ENCODE measurements at places on chromosomes 5 and 9. TPM values are rescaled to one million over a fixed set of nuclear protein-coding genes. Genes with fewer than 3 reads are reported as not detected.

Gene IFNA2
- polyA plus RNA-seq: not detected

Gene LRRTM2
- 0.22 TPM for polyA plus RNA-seq

Gene AJM1
- polyA plus RNA-seq: 1.1 TPM

Gene TMEM232
- polyA plus RNA-seq: 0.78 TPM

Gene SLCO4C1
- polyA plus RNA-seq: not detected

Gene SPATA31D4
- polyA plus RNA-seq: not detected

DNA sequence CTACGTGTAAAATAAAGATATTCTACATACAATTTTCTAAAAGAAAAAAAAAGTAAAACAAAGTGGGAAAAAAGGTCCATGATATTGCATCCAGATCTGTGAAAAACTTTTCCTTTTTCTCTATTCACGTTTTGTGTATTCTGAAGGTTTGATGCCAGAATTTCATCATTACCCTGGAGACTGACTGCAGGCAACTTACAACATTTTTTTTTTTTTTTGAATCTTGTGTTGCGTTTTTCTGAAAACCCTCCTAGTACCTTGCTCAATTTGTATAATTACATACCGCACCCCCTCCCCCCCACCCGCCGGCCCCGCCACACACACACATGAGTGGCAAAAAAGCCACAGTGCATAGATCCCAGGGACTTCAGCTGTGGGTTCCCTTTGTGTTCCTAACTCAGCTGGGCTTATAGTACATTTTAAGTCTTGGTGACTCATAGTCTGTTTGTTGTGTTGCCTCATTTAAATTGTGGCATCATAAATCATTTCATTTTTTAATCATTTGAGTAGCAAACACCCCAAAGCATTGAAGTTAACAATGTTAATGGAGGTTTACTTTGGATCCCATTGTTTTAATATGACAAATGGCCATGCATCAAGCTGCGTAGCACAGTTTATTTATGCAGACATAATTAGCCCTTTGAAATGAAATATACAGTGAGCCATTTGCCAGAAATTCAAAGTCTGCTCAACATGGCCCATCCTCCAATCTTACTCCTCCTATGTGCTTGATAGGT is 36.0 kb downstream of the PRDM6 start:
- H3K4me3 ChIP-seq: no peak overlapping the region
- peaks cover 26% of the 10 kb centered on the region for H3K4me1 ChIP-seq

DNA sequence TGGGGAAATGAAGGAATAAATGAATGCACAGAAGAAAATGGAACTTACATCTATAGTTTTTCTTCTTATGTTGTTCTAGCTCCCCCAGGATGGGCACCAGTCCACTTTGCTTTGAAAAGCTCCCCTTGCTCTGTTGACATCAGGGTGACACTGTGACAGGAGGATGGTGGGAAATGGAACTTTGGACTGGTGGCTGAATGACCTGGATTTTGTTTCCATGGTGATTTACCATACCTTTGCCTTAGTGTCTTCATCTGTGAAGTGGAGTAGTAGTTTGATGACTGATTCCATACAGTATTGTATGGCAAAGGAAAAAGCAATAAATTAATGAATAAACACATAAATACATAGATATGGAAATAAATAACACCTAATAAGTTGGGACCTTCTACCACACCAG is 294.7 kb downstream of the KIF4B start:
- H3K27me3 ChIP-seq: no peaks in the 10 kb centered on the region
- H3K4me1 ChIP-seq: no peaks in the 10 kb centered on the region
- DNase-seq: no peak
- no peaks in the 10 kb centered on the region for H3K36me3 ChIP-seq
- H3K4me3 ChIP-seq: no peak overlapping the region

GRCh38 chr5:25515525-25515924 is 870.7 kb upstream of the CDH10 start:
- DNase-seq: no peak
- H3K36me3 ChIP-seq: no peaks in the 10 kb centered on the region
- H3K27me3 ChIP-seq: no peaks in the 10 kb centered on the region
- H3K4me1 ChIP-seq: no peaks in the 10 kb centered on the region
- H3K27ac ChIP-seq: no peak overlapping the region
- no peak overlapping the region for H3K4me3 ChIP-seq

DNA sequence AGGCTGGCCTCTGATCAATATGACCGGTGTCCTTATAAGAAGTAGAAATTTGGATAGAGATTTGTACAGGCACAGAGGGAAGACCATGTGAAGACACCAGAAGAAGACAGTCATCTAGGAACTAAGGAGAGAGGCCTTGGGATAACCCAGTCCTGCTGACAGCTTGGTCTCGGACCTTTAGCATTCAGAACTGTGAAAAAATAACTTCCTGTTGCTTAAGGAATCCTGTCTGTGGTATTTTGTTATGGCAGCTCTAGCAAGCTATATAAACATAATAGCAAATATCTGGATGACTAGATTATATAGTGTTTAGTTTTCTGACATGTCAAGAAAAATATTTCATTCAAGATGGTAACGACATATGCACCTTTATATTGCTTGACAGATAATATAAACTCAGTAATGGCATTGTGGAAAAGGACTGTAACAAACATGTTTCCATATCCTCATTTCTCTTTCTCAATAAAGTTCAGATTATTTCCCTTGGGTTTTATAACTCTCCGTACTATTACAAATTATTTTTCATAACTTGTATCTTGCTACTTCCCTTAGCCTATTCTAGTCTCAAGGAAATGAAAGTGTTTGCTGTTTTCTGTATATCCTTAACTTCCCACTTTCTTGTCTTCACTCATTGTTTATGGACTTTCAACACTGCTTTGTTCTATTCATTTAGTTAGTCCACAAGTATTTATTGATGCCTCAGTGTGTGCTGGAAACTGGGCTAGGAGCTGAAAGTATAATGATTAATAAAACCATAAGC is 62.4 kb downstream of the KIAA1958 start:
- H3K4me3 ChIP-seq: no peak overlapping the region
- DNase-seq: no peak
- H3K36me3 ChIP-seq: no peaks in the 10 kb centered on the region
- no peak overlapping the region for H3K27ac ChIP-seq
- no peaks in the 10 kb centered on the region for H3K27me3 ChIP-seq

- DNase-seq: peak; percentile 0
- H3K4me3 ChIP-seq: no peak overlapping the region
- H3K27ac ChIP-seq: no peak overlapping the region
Observed at GRCh38 chr5:106454651-106455415, 1215.9 kb downstream of the EFNA5 start.

GRCh38 chr9:134606951-134607731 is 34.5 kb upstream of the COL5A1 start:
- no peaks in the 10 kb centered on the region for H3K27me3 ChIP-seq
- no peak overlapping the region for H3K4me3 ChIP-seq
- peak; percentile 34 for DNase-seq
- H3K27ac ChIP-seq: no peak overlapping the region

- no peak overlapping the region for H3K27ac ChIP-seq
- peak; percentile 22 for DNase-seq
- H3K27me3 ChIP-seq: no peaks in the 10 kb centered on the region
- no peaks in the 10 kb centered on the region for H3K36me3 ChIP-seq
- no peaks in the 10 kb centered on the region for H3K4me1 ChIP-seq
Observed at GRCh38 chr9:123150708-123151503, 117.4 kb downstream of the GPR21 start.

DNA sequence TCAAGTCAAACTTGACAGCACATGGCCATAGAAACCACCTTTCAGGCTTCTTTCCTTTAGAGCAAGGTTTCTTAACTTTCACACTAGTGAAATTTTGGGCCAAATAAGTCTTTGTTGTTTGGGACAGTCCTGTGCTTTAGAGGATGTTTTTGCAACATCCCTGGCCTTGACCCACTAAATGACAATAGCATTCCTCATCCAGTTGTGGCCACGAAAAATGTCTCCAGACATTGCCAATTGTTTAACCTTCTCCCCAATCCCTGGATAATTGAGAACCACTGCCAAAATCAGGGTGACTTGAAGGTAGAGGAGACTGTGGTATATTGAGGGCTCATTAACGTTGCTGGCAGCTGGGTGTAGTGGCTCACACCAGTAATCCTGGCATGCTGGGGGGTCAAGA is 72.0 kb downstream of the ALDH1A1 start:
- H3K36me3 ChIP-seq: no peaks in the 10 kb centered on the region
- no peaks in the 10 kb centered on the region for H3K4me1 ChIP-seq
- H3K27me3 ChIP-seq: no peaks in the 10 kb centered on the region

- peak; percentile 82 for DNase-seq
- H3K36me3 ChIP-seq: no peaks in the 10 kb centered on the region
- peaks cover 9% of the 10 kb centered on the region for H3K4me1 ChIP-seq
- H3K4me3 ChIP-seq: peak overlapping the region; percentile 61
- peak overlapping the region; percentile 28 for H3K27ac ChIP-seq
Observed at GRCh38 chr5:107705402-107706014, 34.8 kb upstream of the EFNA5 start.

- H3K36me3 ChIP-seq: no peaks in the 10 kb centered on the region
- peak; percentile 72 for DNase-seq
- H3K27ac ChIP-seq: 0 out of 2 replicates have a peak overlapping the region, but pooled peaks have one; percentile 13
- no peak overlapping the region for H3K4me3 ChIP-seq
Observed at GRCh38 chr5:32814620-32815019, 103.5 kb downstream of the NPR3 start.

GRCh38 chr9:6590772-6591384 is 54.7 kb downstream of the GLDC start:
- DNase-seq: no peak
- H3K36me3 ChIP-seq: no peaks in the 10 kb centered on the region
- H3K27me3 ChIP-seq: no peaks in the 10 kb centered on the region
- H3K27ac ChIP-seq: no peak overlapping the region
- H3K4me1 ChIP-seq: no peaks in the 10 kb centered on the region

GRCh38 chr5:154520861-154521453 is 42.9 kb upstream of the HAND1 start:
- no peak overlapping the region for H3K27ac ChIP-seq
- H3K4me3 ChIP-seq: no peak overlapping the region
- H3K27me3 ChIP-seq: peaks cover 27% of the 10 kb centered on the region
- DNase-seq: peak; percentile 32

DNA sequence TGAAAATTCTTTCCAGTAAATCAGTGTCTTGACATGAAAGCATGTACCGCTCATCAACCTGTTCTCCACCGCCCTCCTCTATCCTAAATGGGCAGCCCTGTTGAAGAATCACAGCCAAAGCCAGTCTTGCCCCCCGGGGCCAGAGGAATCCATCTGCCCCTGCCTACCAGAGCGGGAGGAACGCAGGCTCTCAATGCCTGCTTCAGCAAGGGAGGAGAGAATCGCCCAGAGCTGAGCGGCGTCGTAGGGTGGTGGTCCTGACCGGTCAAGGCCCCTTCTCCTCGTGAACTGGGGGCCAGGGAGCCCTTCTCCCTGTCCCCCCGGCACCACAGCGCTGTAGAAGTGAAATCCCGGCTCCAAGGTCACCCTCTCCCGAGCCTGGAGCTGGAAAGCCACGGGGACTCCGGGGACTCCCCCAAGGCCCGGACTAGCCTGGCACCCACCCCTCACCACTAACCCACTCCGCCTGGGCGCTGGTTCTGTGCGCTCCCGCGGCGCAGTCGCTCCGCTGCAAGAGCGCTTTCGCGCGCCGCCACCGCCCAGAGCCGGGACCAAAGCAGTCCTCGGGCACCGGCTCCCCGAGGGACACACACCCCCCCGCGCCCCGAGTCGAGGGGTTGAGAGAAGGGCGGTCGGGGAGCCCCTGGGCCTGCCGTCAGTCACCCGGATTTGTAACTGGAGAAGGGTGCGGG is 718 bp upstream of the TMEM215 start:
- no peaks in the 10 kb centered on the region for H3K36me3 ChIP-seq
- no peak for DNase-seq
- no peak overlapping the region for H3K27ac ChIP-seq
- no peak overlapping the region for H3K4me3 ChIP-seq
- H3K27me3 ChIP-seq: peaks cover 54% of the 10 kb centered on the region

- H3K4me3 ChIP-seq: no peak overlapping the region
- DNase-seq: peak; percentile 10
- no peaks in the 10 kb centered on the region for H3K36me3 ChIP-seq
Observed at GRCh38 chr5:170484847-170485615, 18.8 kb upstream of the KCNIP1 start.

DNA sequence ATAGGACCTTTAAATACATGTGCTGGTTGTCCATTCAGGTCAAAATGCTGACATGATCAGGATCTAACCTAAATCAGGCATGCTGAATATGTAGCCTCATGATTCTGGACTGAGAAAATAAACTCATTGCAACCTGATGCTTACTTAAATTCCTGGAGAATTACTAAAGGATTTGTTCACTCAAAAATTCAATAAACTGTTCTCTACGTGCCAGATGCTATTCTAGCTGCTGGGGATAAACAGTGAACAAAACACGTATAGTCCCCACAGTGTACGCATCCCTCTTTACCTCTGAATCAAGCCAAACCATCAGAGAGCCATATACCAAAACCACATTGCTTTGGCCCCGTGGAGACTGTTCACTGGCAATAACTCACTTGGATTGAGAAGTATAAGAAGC is 6.1 kb downstream of the SCAI start:
- H3K27me3 ChIP-seq: no peaks in the 10 kb centered on the region
- peaks cover 28% of the 10 kb centered on the region for H3K4me1 ChIP-seq
- H3K36me3 ChIP-seq: no peaks in the 10 kb centered on the region
- H3K4me3 ChIP-seq: peak overlapping the region; percentile 20

DNA sequence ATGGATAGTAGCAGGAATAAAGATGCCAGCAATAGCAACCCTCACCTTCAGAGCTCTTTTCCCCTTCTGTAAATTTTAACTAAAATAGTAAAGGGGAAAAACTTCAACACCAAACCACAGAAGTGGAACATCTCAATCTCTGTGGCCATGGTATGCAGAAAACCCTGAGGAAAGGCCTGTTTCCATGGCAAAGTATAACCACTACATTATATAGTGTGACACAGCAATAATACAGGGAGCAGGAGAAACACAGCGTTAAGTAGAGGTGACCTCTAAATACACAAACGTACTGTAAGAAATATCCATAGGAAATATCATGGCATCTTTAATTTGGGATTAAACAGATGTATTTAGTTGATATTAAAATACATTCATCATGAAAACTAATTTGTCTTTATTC is 106.4 kb downstream of the SLC24A2 start:
- H3K27ac ChIP-seq: no peak overlapping the region
- no peaks in the 10 kb centered on the region for H3K4me1 ChIP-seq
- no peaks in the 10 kb centered on the region for H3K36me3 ChIP-seq
- no peak for DNase-seq
- no peak overlapping the region for H3K4me3 ChIP-seq

- H3K27ac ChIP-seq: no peak overlapping the region
- H3K4me3 ChIP-seq: no peak overlapping the region
- no peaks in the 10 kb centered on the region for H3K27me3 ChIP-seq
- H3K36me3 ChIP-seq: no peaks in the 10 kb centered on the region
- H3K4me1 ChIP-seq: no peaks in the 10 kb centered on the region
Observed at GRCh38 chr5:160702934-160703333, 149.1 kb downstream of the ATP10B start.

DNA sequence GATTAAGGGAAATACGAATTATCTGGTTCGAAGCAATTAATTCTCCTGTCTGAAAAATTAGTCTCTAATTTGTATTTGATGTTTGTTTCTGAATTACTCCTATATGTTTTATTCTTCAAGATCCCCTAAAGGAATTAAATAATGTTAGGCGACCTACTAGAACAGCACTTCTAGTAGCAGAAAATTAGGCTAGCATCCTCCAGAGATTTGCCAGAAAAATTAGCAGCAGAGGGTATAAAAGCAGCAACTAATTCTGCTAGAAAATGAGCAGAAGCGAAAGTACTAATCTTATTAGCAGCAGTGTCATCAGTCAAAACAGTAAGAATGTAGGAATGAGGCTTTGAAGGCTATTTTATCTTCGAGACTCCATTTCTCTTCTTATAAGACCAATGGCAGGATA is 114.3 kb upstream of the PJA2 start:
- no peak for DNase-seq
- H3K27me3 ChIP-seq: no peaks in the 10 kb centered on the region
- H3K4me1 ChIP-seq: no peaks in the 10 kb centered on the region
- H3K4me3 ChIP-seq: no peak overlapping the region
- no peak overlapping the region for H3K27ac ChIP-seq

Measured in GM23248 (cell line).